Suppressor macrophage treated with lipopolysaccharide for 1 hour (primary cell): ENCODE measurements at places on chromosomes 3 and 15.

DNA sequence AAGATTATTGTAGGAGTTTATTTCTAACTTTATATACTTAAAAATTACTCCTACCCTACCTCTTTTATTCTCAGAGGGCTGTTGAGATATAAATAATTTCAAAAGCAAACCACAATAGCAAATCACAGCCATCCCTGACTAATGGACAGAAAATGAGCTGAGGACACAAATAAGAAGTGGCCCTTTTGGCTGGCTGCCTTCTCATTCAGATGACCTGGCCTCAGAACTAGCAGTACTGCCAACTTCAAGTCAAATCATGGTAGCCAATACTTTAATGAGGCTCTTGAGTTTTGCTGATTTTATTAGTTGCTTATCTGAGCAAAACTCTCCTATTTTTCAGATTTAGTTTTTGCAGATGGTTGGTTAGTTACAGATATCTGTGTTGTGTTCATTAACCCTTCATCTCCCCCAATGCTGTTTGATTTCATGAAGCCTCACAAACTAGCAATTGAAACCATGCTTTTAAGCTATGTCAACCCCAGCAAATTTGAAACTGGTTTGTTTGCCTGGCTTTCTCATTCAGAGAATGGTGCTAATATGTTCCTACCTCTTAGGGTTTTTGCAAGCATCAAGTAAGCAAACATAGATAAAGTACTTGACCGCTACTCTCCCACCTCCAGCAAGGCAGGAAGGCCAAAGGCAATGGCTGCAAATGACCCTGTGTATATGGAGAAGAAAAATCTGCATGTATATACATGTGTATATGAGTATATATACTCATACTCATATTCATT, 73.4 kb upstream of the HACD2 start:
- DNase-seq: no peak

DNA sequence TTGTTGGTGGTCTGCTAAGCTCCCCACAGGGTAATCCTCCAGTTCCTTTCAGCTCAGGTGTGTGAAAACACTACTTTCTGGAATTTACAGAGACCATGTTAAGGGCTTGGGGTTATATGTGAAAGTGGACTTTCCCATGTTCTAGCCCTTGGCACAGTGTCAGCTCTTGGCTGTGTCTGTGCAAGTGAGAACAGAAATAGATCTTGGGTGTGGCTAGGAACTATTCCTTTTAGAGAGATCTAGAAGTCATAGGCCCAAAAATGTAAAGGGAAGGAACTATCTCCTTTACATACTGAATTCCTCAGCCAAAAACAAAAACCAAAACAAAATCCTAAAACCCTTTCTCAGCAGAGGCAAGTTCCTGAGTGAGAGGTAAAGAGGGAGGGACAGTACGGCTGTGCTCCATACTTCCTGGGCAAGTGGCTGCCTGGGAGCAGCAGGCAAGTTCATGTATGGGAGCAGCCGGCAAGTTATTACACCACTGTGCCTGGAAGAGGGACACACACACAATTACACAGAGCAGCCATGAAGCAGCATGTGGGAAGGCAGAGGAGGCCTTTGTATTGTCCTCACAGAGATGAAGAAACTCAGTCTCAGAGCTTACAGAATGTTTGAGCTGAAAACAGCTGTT, 19.9 kb upstream of the C3orf62 start:
- DNase-seq: peak; percentile 20

- no peak for DNase-seq
These were observed 23.9 kb upstream of the SLC25A36 start for GRCh38 chr3:140917772-140918171.

DNA sequence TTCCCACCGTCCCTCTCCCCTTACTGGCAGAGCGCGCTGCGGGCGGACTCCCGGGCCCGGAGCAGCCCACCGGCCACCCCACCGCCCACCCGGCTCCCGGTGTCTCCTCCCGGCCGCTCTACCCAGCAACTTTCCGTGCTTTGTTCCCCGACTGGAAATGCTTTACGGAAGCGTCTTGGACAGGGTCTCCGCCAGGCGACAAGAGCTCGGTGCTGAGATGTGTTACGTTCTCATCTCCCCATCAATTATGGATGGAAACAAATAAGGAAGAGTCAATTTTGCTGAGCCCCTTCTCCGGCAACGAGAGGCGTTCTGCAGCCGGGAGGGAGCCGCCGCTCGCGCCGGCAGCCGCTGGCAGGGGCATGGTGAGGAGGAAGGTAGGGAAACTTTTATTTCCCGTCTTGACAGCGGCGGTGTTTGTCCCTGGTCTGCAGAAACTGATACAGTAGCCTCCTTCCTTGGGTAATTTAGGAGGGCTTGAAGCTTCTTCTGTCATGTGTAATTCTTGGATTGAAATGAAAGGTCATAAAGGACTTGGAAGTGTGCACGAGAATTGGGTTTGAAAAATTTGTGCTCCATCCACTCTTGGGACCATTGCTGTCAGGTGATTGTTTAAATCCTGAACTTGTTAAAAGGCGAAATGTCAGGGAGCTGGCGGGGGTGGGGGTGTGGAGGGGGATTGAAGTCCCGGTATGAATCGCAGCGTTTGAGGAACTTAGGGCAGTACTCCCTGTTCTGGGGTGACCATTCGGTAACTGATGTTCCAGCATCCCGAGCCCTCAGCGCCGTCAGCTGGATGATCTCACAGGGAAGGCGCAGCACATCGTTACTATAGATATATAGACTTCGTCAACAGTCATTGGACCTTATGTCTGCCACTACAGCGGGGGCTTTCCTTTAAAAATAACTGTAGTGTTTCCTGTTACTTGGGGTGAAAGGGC, 1.5 kb downstream of the SEMA6D start:
- DNase-seq: peak; percentile 27

- DNase-seq: no peak
These were observed 12.9 kb downstream of the DZIP3 start for GRCh38 chr3:108602249-108602934.

- DNase-seq: peak; percentile 69
These were observed 16.9 kb downstream of the ABHD2 start for GRCh38 chr15:89105147-89105546.

DNA sequence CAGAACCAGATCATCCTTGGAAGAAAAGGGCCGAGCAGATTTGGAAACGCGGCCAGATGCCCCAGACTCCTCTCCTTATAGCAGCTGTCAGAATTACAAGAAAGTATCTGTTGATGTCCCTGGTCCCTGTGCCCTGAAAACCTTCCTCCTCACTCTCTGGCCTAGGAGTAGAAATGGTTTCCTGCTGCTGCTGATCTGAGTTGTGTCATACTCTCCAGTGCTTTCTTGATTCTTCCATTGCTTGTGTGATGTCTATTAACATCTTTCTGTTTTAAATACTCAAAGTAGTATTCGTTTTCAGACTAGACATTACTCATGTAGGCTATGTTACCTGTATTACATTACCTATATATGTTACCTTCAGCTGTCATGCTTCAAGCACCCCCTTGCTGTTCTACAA, 26.8 kb upstream of the HERC1 start:
- DNase-seq: no peak

DNA sequence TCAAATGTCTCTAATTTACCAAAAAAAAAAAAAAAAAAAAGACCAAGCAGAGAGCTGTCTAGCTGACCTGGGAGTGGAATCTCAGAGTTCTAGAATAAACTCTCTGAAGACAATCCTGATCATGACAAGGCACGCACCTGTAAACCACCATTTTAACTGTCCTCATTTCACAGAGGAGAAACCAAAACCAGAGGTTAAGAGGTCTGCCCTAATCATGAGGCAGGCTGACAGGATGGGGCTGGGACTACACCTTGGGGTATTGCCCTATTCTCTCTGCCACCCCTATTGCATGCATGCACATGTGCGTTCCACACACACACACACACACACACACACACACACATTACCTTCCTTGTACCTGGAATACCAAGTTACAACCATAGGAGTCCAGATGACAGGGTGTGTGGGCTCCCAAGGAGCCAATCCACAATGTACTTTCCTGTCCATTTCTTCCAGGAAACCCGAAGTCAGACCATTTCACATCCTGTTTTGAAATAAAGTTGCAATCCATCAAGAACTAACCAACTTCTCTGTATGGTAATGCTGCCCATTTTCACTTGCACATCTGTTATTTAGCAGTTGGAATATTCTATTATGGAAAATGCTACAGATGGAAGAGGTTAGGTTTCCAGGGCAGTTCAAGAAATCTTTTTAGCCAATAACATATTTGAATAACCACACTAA, 34.6 kb downstream of the HSPBAP1 start:
- peak; percentile 73 for DNase-seq

GRCh38 chr15:81388436-81388770, 14.4 kb upstream of the TMC3 start:
- no peak for DNase-seq

DNA sequence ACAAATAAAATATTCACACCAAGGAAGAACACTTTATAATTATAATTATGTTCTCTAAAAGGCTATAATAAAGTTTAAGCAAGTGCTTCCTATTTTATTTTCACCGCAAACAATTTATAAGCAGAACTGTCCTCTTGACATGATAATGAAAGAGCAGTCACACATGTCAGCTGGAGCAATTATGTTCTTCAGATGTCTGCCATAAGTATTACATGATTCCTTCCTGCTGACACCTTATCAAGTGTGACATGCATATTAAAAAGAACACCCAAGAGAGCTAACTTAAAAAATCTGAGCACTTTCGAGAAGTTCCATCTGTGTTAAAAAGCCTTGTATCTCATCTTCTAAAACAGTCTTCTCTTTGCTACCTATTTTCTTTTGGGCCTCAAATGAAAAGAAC, 249.5 kb downstream of the SQOR start:
- DNase-seq: no peak

DNA sequence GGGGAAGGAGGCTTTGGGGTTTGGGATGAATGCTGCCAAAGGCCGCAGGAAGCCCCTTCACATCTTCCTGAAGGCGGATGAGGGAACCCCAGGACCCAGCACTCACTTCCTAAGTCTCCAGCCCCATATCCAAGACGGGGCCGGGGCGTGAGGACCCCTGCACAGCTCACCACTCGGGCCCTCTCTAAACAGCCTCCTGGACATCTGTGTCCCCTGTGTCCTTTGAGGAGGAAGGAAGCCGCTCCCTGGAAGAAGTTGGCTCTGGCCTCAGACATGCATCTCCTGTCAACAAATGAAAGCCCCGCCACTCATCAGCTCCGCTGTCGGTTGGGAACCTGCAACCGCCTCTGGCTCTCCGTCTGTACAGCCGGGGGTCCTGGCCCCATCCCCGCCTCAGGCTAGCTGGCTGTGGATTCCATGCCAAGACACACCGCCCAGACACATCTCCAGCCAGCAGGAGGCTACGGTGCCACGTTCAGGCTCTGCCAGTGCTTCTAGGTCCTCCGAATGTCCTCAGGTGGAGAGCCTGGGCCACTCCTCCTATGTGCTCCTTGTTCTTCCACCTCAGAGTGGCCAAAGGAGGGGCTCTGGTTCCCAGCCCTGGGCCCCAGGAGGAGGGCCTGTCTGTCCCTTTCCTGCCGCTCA, 140.0 kb upstream of the MEF2A start:
- DNase-seq: no peak

DNA sequence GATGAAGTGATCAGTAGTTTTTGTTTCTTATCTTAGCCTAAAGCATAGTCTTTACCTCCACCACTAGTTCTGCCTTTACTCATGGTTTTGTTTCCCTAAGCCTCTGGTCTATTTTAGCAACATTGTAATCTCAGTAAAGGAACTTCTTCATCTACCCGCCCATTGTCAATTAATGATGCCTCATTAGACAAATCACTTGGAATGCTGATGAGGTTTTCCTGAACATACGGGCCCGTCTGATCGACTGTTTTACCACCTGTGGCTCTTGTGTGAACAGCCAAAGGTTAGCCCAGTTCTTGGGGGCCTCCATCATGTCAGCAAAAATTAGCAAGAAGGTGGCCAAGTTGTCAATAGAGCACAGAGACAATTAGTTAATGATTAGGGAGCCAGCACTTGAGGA, 470.1 kb upstream of the ARRDC4 start:
- DNase-seq: no peak

GRCh38 chr3:126577261-126577660, 18.5 kb upstream of the C3orf22 start:
- DNase-seq: peak; percentile 54

- DNase-seq: peak; percentile 30
These were observed 16.2 kb downstream of the CEP19 start for GRCh38 chr3:196695849-196696226.

GRCh38 chr3:122928396-122929187, 99.0 kb downstream of the SEMA5B start:
- no peak for DNase-seq

GRCh38 chr3:48560648-48561018, 2.9 kb downstream of the UCN2 start:
- peak; percentile 35 for DNase-seq

DNA sequence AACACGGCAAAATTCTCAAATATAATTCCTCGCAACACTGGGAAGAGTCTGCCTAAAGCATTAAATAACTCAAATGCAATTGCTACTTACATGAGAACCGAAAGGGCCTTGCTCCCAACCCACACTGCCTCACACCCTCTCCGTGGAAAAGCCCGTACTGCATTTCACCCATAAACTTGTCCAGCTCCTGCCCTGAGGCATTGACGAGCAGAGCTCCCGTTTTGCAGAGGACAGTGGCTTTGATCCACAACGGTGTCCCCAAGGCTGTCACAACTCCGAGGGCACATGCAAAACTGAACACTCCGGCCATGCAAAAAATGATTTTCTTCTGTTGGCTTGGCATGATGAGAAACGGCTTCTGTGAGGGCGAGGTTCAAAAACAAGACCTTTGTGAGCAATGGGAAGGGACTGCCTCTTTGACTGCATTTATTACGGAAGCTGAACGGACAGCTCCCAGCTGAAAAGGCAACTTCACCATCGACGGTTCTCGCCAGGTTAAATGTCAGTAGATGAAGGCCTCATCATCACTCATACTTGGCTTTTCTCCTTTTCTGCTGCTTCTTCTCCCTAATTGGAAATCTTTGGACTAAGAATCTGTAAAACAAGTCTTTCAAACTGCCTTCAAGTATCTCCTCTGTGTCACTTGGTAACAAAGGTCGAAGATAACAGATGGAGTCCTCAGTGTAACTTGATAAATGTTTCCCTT, at the start of gene CLRN1:
TSS of gene CLRN1 (minus strand) at position 362 of the 706 bp plus-strand sequence. CDS start at position 343, 19 bp downstream.
- DNase-seq: no peak

DNA sequence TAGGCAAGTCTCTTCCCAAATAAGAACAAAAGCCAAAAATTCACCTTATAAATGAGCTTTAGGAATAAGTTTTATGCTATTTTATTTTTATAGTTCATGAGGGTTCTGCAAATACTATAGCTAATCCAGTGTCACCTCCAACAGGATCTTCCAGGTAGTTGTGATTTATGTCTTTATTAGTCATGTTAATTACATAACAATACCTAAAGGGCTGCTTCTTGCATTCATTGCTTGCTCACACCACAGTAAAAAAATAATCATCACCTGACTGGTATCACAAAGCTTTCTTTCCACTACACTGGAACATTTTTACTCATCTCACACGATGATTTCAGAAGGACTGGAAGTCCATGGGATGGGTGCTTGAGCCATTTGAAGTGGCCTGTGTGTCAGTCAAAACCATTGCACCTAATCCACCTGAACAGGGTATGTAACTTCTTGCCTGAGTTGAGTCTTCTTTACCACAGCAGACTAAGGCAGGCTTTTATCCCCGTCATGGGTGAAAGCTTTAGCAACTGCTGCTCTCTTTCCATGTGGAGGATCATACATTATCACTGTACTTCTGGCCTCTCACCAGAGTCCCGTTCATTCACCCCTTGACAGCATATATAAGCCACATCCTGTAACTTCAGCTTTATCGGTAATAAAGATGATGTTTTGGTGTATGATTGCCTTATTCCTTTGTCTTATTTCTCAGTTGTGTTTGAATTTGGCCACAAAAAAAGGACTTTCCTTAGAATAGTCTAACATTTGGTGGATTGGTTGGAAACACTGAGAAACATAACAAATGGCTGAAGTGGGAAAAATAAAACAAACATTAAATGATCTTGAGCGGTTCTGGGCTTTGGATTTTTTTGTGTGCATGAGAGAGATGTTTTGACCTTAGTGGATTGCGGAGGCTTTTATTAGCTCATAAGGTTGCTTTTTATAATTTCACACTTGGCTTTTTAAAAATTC, 382.6 kb upstream of the THBS1 start:
- DNase-seq: no peak
